Bronchial epithelial cell (primary cell): ENCODE measurements at places on chromosomes 3 and 15. TPM values are rescaled to one million over a fixed set of nuclear protein-coding genes. Genes with fewer than 3 reads are reported as not detected.

GRCh38 chr3:157782236-157782635, 279.0 kb upstream of the VEPH1 start:
- peak; percentile 12 for DNase-seq

Gene COL6A6
- total RNA-seq, result under 0.01 TPM in 1 of 2 replicates, not detected in the other

GRCh38 chr3:2897821-2898220, 212.4 kb downstream of the IL5RA start:
- no peak for DNase-seq

DNA sequence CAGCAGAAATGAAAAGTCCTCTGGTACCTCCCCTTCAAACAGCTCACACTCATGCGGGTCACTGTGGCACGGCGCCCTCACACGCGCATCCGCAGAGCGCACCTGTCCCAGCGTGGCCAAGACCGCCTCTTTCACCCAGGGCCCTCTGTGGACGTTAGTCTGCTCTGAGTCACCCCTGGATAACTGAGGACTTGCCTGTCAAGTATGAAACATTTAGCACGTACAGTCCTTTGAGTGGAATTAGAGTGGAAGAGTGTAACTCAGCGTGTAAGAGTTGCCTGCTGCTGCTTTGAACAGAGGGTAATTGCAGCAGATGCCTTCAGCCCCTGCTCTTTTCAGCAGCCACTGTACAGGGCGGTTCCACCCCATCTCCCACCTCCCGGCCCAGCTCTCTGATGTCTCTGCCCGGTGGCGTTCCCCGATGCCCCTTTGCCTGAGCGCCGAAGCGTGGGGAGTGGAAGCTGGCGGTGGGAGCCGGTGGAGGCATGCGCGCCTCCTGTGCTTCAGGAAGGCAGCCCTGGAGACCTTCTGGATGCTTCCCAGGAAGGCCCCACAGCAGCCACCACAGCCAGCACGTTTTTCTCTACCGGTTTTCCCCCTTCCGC, 23.0 kb downstream of the CPN2 start:
- peak; percentile 81 for DNase-seq
